AG04450 (cell line): ENCODE measurements at places on chromosomes 7 and 10. TPM values are rescaled to one million over a fixed set of nuclear protein-coding genes. Genes with fewer than 3 reads are reported as not detected.

DNA sequence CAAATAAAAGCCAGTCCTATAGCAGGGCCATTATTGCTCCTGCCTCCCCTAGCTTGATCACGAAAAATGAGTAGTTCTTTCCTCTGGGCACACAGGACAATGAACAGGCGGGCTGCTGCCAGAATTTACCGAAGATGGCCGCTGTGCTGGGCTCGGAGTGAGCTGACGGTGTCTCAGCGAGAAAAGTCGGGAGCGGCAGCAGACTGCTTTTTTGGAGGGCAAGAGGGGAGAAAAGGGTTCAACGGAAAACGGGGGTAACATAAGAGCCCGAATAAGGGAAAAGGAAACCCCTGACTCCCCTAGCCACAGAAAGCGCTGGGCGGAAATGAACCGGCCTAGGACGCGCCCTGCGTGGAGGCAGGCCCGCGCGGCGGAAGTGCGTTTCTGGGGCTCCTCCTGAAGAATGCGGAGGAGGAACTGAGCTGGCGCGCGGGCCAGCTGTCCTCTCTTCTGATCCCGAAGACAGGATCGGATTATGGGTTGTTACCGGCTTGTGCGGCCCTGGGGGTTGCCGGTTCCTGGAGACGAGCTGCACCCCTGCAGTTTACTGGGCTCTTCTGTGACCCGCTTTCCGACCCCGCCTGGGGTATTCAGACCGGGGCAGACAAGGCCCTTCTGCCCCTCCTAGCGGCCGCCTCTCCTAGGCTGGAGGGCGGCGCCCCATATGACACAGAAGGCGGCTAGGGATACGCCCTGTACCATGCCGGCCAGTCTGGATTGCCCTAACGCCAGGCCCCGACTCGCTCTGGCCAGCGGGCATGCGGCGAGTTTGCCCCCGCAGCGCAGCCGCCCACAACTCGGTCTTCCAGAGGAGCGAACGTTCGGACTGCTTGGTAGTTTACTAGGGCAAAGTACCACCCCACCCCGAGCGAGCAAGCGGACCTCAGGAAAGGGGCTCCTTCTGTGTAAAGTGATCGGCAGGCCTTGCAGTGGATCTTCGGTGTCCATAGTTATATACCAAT is 30.1 kb upstream of the KMT2E start:
- DNase-seq, result no peak

DNA sequence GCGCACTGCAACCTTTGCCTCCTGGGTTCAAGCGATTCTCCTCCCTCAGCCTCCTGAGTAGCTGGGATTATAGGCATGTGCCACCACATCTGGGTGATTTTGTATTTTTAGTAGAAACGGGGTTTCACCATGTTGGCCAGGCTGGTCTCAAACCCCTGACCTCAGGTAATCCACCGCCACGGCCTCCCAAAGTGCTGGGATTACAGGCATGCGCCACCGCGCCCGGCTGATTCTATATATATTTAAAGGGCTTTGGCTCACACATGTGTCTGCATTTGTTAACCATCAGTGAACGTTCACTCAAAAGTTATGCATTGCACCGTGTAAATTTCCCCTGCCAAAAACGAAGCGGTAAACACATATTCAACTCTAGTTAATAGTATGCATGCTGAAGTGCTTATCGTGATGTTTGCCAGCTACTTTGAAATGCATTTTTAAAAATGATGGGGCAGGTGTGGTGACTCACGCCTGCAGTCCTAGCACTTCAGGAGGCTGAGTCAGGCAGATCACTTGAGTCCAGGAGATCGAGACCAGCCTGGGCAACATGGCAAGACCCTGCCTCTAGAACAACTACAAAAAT is 17.7 kb upstream of the WIPI2 start:
- DNase-seq, result no peak

DNA sequence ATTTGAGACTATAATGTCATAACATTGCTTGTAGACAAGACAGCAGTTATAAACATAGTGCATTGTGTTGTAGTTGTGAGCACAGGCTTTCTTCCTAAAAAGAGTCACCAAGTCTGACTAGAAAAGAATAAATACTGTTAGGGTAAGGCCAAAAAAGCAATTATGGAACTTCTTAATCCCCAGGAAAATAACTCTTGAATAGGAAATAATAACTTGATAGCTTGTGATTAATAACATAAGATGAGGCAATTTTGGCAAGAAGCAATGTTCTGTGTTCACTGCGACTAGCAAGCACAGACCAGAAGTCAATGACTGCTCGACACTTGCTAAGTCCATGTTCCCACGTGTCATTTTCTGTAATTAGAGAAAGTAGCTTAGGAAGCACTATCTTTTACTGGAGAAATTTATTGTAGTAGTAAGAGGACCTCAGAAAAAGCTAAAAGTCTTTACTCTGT is 97.1 kb downstream of the AGMO start:
- no peak for DNase-seq

GRCh38 chr10:13632440-13632839 is 45.7 kb downstream of the PRPF18 start:
- no peak for DNase-seq

DNA sequence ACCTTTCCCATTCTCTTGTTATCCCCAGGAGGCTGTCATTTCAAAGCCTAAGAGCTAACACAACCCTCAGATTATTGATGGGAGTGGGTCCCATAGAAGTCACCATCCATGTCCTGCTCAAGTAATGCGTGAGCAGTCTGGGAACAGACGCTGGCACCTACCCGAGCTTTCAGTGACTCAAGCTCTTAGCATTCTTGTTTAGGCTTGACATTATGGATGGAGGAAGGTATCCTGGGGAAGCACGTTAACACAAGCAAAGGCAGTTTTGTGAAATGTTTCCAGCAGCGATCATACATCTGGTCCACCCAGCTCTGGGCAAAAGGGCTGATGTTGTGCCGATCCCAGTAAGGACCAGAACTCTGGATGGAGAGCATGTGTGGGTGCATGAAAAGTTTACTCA is 30.0 kb upstream of the AUTS2 start:
- no peak for DNase-seq

DNA sequence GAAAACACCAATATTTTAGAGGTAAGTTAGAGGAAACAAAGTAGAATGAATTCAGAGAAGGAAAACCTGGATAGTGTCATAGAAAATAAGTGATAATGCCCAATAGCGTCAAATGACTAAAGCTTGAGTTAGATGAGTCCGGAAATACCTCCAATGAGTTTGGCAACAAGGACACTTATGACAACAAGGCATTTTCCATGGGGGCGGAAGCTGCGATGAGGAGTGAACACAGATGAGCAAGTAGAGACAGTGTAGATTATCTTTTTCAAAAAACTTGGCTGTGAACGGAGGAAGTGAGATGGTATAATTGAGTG is 383 bp upstream of the R3HCC1L start:
- DNase-seq, result no peak

DNA sequence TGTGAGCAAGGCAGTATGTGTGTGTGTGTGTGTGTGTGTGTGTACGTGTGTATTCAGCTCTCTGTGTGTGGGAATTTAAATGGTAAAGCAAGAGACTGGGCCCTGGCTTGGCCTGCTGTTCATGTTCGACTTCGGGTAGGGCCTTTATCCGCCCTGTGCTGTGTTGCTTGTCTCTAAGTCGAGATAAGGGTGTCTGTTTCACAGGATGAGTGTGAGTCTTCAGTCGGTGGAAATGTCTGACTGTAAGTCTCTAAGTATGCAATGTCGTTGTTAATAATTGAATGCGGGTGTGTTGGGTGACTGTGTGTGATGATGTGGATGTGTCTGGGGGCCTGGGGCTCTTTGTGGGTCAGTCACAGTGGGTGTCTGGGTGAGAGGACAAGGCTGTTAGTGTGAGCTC is 34.8 kb downstream of the HIF1AN start:
- DNase-seq, result no peak

DNA sequence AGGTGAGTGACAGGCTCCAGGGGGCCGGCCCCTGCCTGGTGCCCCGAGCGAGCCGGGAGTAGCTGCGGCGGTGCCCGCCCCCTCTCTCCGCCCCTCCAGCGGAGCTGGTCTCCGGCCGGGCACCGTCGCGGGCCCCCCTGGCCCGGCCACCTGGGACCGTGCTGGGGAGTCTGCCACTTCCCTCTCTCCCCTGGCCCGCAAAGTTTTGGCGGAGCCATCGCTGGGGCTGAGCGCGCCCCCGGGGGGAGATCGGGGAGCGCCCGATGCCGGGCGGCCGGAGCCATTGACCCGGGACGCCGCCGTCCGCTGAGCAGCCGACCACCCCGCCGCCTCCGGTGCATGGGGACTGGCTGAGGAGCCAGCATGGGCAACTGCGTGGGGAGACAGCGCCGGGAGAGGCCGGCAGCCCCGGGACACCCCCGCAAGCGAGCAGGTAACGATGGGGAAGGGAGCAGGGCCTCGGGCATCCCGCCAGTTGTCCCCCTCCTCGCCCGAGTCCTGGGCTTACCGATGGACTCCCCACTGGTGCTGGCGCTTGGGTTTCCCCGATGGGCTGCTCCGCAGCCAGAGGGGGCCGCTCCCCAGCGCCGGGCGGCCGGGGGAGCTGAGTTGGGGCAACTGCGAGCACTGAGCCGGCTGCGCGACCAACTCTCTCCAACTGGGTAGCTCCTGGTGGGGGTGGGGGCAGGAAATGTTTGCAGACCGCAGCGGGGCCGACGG is at the start of gene UBTD1:
Gene UBTD1, plus strand, starts transcription at position 84 of the 720 bp plus-strand sequence. Its CDS starts 280 bp downstream, at position 364.
- DNase-seq, result no peak

- no peak for DNase-seq
Measured at GRCh38 chr10:635088-635861, 54.2 kb downstream of the DIP2C start.

The TUBB8 gene
- 0.20 TPM in 1 of 2 replicates, not detected in the other for polyA plus RNA-seq

The EPDR1 gene
- 0.20 TPM in 1 of 2 replicates, not detected in the other for polyA plus RNA-seq

The PON1 gene
- polyA plus RNA-seq, result not detected in 2 replicates

The BMPER gene
- polyA plus RNA-seq, result 0.97 and 1.1 TPM in 2 replicates

The C7orf33 gene
- polyA plus RNA-seq, result not detected in 2 replicates

The MOGAT3 gene
- polyA plus RNA-seq, result not detected in 2 replicates

The ZNF488 gene
- polyA plus RNA-seq, result 0.16 and 0.19 TPM in 2 replicates
